ENCODE measurements at places on chromosomes 12 and 14.

GRCh38 chr14:71319666-71320065 is 412.4 kb downstream of the PCNX1 start:
- DNase-seq = no peak

DNA sequence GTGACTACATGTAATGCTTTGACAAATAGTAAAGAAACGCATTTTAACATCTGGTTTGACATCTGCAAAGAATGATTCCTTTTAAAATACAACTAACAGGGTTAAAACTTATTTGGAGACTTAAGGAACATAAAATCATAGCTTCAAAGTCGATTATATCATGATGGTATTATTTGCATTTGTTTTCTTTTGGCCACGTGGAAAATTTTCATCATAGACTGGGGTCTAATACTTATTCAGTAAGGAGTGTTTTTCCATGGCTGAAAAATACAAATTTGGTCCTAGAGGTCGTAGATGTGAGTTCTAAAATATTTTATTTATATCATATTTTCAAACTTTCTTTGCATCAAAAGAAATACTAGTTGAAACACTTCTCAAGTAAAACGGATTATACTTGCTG is 31.5 kb upstream of the LMNTD1 start:
- no peak for DNase-seq

DNA sequence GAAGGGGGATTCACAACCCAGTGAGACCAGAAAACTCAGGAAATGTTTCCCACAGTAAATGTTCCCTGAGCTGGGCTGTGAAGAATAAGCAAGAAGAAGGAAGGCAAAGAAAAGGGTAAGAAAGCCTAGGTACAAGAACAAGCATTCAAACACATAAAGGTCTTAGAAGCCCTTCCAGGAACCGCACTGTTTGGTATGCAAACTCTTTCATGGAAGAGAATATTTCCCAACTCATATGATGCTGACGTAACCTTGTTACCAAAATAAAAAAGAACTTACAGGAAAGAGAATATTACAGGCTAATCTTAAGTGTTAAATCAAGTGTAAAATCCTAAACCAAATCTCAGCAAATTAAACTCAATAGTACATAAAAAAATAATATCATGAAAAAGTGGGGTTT is 23.6 kb downstream of the MED6 start:
- DNase-seq = no peak

DNA sequence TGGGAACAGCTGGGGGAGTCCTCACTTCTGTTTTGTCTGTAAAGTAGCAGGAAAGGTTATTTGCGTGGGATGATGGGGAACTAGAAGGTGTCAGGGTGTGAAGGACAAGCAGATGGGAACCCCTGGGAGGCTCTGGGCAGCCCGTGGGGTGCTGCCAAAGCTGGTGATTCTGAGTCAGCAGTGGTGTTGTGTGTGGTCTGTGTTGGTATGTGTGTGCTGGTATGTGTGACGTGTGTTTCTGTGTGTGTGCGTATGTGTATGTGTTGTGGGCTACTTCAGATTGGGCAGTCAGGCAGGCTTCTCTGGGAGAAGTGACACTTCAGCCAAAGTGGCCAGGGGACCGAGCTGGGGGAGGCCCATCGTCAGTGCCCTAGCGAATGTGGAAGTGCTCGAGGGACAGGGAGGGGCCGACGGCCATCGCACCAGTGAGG is 15.3 kb upstream of the BDKRB2 start:
- no peak for DNase-seq

GRCh38 chr12:33476058-33476457 is 36.4 kb upstream of the SYT10 start:
- DNase-seq = no peak

DNA sequence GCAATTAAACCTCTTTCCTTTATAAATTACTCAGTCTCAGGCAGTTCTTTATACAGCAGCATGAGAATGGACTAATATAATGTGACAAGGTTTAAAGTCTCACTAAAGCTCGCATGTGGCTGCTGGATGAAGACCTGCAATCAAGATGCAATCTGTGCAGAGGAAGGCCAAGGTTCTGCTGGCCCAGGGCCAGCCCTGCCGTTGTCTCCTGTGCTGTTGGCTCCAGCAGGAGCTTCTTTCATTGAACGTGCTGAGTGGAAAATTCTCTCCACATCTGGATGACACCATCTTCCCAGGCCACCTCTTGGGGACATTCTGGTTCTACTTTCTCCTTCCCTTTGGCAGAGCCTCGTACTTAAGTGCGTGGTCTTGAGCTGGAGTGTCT is 742.2 kb downstream of the VRK1 start:
- DNase-seq = no peak

- no peak for DNase-seq
Observed at GRCh38 chr12:27521066-27521465, 2.9 kb upstream of the PPFIBP1 start.

GRCh38 chr12:13126494-13126893 is 23.0 kb upstream of the GSG1 start:
- no peak for DNase-seq

DNA sequence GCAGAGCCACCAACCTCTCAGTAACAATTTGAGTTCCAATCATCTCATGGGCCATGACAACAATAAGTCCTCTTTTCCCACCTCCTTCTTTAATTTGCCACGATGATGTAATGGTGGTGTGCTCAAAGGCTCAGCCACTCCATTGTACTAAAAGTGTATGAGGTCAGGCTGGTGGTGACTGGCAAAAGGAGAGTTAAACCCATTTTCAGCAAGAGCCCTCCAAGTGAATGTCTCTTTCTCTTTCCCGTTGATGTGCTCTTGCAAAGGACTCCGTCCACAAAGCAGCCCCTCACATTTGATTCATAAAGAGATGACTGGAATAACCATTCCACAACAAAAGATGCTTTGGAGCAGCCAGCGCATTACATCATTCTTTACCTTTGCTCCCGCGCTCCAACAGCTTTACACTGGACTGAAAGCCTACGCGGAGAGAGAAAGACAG is 41.6 kb downstream of the DUSP16 start:
- DNase-seq = no peak

DNA sequence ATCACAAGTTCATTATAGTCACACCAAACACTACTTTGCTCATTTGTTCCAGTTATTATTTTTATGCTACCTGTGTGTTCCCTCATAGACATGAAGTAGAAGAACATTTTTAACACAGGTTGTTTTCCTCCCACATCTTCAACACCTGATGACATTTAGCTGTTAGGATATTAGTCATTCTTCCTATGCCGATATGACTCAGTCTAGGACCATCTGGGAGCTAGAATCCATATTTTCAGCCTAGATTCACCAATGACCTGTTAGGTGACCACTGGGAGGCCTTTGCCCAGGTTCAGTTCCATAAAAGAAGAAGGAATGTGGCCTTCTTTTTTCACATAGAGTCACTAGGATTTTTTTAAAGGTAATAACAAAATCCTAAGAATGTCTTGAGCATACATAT is 222.8 kb downstream of the C12orf42 start:
- DNase-seq = no peak

DNA sequence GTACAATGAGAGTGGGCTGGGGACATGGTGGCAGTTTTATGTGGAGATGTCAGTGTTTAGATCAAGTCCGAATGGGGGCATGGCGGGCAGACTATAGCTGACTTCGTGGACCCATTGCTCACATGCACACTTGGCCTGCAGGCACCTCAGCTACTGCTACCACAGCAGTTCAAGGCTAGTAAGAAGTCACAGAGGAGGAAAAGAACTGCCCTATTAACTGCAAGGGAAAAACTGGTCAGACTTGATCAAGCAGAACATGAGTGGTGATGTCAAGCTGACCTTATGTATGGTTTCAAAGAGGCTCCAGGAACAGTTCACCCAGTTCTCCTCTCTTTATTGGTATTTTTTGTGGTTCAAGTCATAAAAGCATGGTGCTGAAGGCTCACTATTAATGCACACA is 30.2 kb upstream of the FRS2 start:
- peak; percentile 59 for DNase-seq

DNA sequence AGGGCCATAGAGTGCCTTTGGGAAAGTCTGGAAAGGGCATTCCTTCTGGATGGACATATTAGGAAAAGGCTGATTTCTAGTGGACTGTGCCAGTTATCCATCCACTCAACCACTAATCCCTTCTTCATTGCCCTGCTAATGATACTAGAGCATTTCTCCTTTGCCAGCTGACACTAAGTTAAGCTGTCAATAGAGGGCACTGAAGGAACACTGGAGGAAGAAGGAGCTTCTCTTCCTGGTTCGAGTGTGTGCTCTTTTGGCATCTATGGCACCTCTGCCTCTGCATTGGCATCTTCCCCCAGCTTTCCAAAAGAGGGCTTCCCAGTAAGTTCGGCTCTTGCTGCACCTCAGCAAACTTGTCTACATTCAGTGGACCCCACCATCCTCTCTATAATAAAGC is 165.4 kb downstream of the DERA start:
- DNase-seq = peak; percentile 18

- DNase-seq = no peak
Observed at GRCh38 chr12:110088936-110089335, 35.2 kb upstream of the IFT81 start.

DNA sequence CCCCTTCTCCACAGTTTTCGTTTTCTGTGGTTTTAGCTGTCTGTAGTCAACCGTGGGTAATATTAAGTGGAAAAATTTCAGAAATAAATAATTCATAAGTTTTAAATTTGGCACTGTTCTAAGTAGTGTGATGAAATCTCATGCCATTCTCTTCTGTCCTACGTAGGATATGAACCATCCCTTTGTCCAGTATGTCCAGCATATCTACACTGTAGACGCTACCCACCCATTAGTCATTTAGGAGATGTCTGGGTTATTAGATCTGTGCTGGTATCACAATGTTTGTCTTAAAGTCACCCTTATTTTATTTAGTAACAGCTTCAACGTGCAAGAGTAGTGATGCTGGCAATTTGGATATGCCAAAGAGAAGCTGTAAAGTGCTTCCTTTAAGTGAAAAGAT is 44.7 kb downstream of the ATF7IP start:
- no peak for DNase-seq

- no peak for DNase-seq
Observed at GRCh38 chr14:90674043-90674670, 142.1 kb downstream of the TTC7B start.

- DNase-seq = no peak
Observed at GRCh38 chr12:2390850-2391390, 338.1 kb downstream of the CACNA1C start.

GRCh38 chr12:110258466-110258865 is 22.6 kb upstream of the ATP2A2 start:
- DNase-seq = no peak

DNA sequence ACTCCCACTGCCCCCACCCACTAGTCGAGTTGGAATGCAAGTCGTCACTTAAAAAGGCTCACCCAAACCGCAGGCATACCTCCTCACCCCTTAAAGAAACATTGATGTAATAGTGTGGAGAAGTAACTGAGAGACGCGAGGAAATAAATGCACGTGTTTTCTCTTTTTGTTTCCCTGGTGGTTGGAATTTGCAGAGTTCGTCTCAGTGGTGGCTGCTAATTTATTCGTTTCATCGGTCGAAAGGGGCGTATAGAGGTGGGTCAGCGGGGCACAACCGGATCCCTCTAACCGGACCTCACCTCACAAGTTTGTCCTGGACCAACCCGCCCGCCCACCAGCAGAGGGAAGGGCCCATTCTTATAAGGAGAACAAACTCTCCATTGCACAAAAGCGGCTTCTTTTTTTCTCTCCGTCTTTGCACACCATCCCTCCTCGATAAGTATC is 5.0 kb upstream of the NPAS3 start:
- DNase-seq = no peak

GRCh38 chr12:78290606-78291345 is 460.1 kb downstream of the NAV3 start:
- peak; percentile 52 for DNase-seq

GRCh38 chr14:23566112-23566777 is 1.3 kb downstream of the AP1G2 start:
- DNase-seq = no peak

DNA sequence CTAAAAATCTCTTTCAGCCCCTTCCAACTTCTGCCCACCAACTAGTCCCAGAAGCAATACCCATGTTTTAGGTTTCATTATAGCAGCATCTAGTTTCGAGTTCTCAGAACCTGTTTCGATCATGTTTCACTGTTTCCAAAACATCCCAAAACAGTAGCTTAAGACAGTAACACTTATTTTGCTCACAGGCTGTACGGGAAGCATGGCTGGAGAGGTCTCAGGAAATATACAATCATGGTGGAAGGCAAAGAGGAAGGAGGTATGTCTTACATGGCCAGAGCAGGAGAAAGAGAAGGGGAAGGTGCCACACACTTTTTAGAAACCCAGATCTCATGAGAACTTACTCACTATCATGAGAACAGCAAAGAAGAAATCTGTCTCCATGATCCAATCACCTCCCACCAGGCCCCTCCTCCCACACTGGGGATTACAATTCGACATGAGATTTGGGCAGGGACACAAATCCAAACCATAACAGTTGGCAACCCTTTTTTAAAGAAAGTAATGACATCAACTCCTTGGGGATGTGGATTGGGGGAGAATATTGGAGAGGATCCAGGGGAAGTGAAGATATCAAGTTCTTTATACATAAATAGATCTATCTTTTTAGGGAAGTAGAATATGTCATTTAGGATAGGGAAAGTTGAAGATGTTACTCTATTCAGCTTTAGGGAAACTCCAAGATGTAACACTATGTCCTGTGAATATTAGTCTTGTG is 269.9 kb upstream of the PLEKHG7 start:
- DNase-seq = no peak

DNA sequence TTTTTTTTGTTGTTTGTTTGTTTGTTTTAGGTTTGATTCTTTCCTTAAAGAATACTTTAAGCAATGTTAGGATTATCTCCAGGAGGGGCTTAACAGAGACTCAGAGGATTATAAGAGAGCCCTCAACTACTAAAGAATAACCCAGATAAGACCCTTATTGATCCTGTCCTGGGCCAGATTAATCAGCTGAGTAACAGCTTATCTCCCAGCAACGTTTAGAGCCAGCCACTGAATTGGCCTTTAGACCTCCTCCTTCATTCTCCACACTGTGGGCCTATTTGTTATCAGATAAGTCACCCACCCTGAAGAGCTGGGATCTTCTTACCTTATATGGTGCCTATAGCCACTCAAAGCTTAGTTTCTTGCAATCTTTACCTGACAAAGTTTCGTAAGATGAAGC is 71.1 kb downstream of the FIGNL2 start:
- no peak for DNase-seq

GRCh38 chr12:57844709-57845477 is 1.6 kb downstream of the CTDSP2 start:
- DNase-seq = peak; percentile 67

DNA sequence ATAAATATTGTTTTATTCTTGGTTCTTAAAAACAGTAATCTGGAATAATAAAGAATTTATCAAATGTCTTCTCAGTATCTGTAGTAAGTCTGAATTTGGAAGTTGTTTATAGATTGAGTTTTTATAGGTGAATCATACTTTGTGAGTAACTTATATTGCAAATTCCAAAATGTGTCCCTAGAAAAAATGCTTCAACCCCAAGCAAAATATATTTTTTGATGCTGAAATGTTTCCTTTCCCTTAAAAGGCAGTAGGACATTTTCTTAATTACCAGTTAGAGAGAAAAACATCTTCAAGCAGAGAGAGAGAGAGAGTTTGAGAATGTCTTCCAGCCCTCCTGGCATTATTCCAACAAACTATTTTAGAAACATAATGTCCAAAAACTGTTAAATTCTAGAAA is 37.9 kb downstream of the PELI2 start:
- DNase-seq = no peak

Data from epithelial cell of proximal tubule (primary cell).